Stromal cell of bone marrow (primary cell): ENCODE measurements at places on chromosomes 7 and 10.

GRCh38 chr7:102252366-102252982 is 34.2 kb upstream of the SH2B2 start:
- DNase-seq = no peak

DNA sequence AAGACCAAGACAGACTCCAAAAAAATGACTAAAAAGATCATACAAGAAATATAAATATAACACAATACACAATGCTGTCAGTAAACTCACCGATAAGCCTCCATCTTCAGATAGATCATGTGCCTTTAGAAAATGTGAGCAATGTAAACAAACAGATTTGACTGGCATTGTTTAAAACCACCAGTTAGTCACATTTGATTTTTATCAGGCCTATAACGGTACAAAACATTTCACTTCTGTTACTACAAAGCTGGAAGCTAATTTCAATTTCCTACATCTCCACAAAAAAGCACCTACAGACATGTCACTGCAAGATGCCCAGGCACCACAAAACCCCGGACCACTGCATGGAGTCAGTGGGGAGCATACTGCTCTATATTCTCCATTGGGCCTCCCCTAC is 18.9 kb downstream of the SGMS1 start:
- no peak for DNase-seq

DNA sequence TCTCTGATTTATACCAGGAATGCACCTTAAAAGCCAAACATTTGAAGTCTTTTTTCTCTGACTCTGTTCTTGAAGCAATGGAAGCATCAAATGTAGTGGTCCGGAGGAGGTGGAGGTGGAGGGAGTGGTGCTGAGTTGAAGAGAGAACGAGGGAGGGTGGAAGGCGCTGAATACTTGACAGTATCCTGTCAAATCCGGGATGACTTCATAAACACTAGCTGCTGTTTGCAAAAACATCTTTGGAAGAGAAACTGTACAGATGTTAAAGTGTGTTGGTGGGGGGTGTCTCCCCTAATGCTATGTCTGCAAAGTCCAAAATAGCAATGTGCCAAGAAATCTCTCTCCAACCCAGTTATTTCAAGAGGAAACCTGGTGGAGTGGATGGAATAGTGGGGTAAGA is 328.5 kb upstream of the AUTS2 start:
- DNase-seq = no peak

GRCh38 chr10:84262190-84262956 is 17.5 kb downstream of the RGR start:
- DNase-seq = no peak

GRCh38 chr10:62993121-62993520 is 140.0 kb upstream of the NRBF2 start:
- DNase-seq = no peak

DNA sequence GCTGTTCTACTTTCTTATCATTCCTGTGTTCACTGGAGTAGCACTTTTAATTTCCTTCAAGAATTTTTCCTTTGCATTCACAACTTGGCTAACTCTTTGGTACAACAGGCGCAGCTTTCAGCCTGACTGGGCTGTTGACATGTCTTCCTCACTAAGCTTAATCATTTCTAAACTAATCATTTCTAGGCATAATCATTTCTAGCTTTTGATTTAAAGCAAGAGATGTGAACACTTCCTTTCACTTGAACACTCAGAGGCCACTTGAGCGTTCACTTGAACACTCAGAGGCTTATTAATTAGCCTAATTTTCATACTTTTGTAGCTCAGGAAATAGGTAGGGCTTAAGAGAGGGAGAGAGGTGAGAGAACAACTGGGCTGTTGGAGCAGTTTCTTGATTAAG is 15.9 kb downstream of the C10orf90 start:
- no peak for DNase-seq

DNA sequence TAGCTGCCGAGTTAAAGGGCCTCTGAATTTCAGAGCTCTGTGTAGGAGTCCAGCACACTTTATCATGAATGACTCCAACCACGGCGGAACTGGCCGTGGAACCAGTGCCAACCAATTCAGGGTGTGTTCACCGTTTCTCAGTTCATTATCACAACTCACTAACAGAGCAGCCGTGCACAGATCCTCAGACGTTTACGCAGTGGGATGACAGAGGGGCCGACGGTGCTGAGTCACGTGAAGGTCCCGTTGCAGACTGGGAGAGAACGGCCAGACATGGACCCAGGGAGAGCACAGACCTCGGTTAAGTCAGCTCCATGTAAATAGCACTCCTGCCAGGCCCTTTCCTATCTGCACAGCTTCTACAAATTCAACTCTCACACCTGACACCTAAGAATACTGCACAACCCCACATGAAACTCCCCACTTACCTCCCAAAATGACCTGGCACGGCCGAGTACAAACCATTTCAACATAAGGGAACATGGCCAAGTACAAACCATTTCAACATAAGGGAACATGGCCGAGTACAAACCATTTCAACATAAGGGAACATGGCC is 95.5 kb downstream of the DIP2C start:
- DNase-seq = no peak

DNA sequence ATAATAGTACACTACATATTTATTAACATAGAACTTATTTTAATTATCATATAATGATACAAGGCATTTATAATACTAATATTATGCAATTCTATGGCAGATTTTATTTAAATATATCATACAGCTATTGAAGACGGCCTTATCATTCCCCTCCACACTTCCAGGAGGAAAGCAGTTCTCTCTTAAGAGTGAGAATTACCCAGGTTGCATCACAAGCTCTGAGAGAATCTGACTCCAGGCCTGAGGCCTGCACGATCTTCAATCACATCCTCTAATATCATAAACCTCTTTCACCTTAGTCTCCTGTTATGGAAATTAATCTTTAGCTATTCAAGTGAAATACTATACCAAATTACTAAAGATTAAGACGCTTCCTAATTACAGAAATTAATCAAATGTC is 564.4 kb downstream of the PARD3 start:
- DNase-seq = no peak

DNA sequence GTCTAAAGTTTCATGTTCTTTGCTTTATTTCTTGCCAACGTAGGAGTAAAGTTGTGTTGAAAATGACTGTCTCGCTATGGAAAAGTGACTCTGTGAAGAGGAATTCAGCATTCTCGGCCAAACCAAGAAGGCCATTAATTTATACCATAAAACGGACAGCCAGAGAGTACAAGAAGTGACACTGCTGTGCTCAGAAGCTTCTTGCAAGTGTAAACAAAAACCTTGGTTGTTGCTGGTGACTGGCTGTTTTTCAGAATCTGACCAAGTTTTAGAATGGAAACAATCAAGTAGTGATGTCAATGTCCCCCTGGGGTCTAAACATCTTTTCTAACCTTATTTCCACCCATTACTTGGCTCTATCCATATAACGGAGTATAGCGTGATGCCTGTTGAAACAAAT is 201.9 kb downstream of the INHBA start:
- no peak for DNase-seq

- DNase-seq = no peak
Measured at GRCh38 chr7:52270301-52270700, 765.1 kb upstream of the POM121L12 start.

DNA sequence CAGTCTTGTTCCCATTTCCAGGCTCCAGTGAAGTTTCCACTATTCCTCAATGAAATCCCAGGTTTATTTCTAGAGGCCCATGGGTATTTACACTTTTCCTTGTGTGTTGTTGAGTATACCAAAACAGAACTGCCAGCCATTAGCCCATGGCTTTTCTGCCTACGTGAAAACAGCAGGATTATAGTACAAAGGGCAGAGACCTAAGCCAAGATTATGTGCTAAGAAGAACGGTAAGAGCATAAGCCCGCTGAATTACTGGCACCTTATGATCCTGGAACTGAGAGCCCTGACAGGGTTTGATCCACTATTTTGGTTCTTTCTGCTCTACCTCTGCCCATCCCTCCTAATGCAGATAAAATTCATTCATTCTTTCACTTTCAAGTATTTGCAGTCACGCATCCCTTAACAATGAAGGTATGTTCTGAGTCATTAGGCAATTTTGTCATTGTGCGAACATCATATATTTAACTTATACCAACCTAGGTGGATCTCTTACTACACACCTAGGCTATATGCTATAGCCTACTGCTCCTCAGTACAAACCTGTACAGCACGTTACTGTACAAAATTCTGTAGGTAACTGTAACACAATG is 16.0 kb downstream of the SEMA3C start:
- no peak for DNase-seq

DNA sequence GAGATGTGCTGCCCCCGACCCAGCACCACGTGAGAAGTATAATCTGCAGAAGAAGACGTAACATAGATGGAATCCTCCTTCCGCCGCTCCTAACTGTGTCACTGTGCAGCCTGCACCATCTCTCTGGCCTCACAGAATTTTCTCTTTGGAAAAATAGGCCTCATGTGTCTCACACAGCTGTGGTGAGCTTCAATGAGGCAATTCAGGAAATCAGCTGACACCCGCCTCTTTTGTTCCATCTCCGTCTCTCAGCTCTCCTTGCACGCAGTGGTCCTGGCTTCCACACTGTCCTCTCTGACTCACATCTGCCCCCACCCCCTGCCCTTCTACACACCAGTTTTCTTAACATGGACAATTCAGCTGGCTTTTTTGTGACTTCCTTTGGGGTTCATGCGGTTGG is 7.2 kb downstream of the C10orf90 start:
- DNase-seq = peak; percentile 91

DNA sequence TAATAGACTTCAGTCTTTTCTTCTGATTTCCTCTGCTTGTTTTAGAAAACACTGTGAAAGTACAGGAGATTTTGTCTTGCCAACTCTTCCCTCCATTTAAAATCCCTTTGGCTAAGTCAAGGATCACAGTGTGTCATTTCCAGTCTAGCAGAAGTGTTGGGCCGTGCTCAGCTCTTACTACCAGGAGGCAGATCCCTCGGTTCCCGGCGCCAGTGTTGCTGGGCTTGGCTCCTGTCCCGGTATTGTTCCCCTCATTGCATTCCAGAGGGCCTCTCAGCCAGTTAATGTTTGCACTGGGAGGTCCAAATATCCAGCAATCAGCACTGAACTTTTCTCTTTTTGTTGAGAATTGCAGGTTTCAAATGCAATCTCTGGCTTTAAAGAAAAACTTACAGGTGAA is 612.1 kb upstream of the MGMT start:
- peak; percentile 54 for DNase-seq

- DNase-seq = peak; percentile 86
Measured at GRCh38 chr10:28984431-28984830, 304.4 kb upstream of the LYZL1 start.

- DNase-seq = no peak
Measured at GRCh38 chr7:139525239-139525638, 1.8 kb downstream of the CLEC2L start.

- peak; percentile 69 for DNase-seq
Measured at GRCh38 chr10:62071846-62072281, 170.4 kb downstream of the ARID5B start.

DNA sequence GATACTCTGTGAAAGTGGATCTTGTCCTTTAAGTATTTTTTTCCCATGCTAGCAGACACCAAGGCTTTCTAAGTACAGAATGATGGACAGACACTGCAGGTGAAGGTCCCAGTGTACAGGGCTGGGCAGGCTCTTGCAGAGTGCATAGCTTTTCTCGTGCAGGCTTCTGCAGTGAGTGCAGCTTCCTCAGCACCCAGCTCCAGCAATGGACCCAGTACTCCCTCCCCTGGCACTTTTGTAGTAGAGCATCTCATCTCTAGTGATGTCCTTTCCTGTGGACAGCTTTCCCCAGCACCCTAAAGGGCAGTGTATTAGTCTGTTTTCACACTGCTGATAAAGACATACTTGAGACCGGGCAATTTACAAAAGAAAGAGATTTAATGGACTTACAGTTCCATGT is 104.3 kb downstream of the CUL2 start:
- DNase-seq = no peak

DNA sequence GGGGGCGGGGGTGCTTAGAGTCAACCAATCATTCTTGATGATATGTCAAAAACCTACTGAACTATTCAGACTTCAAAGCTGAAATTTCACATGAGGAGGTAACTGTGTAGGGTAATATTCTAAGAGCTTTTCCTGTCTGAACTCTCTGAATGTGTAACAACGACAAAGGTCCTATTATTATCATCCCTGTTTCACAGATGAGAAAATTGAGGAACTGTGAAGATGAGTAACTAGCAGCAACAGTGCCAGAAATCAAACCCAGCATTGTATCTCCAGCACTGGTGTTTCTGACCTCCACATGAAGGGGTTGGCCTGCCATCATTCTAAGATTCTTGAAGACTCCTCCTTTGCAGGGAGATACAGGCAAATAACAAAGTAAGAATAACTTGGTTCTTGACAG is 294.7 kb upstream of the AOAH start:
- DNase-seq = no peak

DNA sequence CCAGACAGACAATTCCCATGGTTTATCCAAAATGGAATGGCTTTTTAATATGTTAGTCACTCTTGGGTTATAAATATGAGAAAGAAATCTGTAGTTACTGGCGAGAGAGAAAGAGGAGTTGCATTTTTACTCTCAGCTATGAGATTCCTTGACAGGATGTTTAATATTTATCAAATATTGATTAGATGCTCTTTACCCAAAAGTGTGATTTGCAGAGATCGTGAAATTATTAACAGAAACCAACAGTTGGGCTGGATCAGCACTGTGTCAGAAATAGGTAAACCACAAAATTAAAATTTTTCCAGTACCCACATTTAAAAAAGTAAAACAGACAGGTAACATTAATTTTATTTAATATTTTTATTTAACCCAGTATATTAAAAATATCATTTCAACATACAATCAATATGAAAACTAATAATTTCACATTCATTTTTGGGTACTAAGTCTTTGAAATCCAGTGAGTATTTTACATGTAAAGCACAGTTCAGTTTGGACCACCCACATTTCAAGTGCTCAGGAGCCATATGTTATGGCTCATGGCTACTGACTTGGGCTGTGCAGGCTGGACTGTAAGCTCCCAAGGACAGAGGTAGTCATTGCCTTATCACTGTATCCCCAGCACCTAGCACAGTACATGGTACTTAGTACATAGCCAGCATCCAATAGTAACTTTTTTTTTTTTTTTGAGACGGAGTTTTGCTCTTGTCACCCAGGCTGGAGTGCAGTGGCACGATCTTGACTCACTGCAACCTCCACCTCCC is 42.5 kb downstream of the KLHDC10 start:
- DNase-seq = no peak

DNA sequence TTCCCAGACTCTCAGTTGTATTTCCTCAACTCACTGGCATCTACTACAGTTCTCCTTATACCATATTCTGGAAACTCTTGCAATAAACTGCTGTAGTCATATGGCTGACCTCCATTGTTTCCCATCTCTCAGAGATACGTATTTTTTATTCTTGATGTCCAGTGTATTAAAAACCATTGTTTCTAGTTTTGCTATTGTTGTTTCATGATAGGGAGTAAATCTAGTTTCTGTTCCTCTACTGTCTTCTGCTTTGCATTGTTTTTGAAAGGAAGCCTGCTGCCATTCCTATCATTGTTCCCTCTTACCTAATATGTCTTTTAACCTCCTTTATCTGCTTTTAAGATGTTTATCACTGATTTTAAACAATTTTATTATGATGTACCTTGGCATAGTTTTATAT is 255.0 kb downstream of the ADK start:
- DNase-seq = no peak
